Ovary (tissue), 10 donors: ENCODE measurements at places on chromosomes 6 and 20.

GRCh38 chr6:4365686-4366085 is 230.3 kb upstream of the ECI2 start:
- H3K4me1 ChIP-seq: no peaks in the 10 kb centered on the region
- no peak overlapping the region for H3K4me3 ChIP-seq
- DNase-seq: no peak
- no peak overlapping the region for H3K27ac ChIP-seq

- H3K27me3 ChIP-seq: no peaks in the 10 kb centered on the region
- H3K4me1 ChIP-seq: peaks cover 3% of the 10 kb centered on the region
- DNase-seq: no peak
- no peak overlapping the region for H3K27ac ChIP-seq
- H3K4me3 ChIP-seq: no peak overlapping the region
- no peaks in the 10 kb centered on the region for H3K36me3 ChIP-seq
These were observed 10.5 kb downstream of the SYTL3 start for GRCh38 chr6:158660333-158660754.

- H3K27ac ChIP-seq: no peak overlapping the region
- no peaks in the 10 kb centered on the region for H3K27me3 ChIP-seq
- no peaks in the 10 kb centered on the region for H3K4me1 ChIP-seq
- no peak for DNase-seq
- H3K4me3 ChIP-seq: no peak overlapping the region
These were observed 621.9 kb upstream of the CITED2 start for GRCh38 chr6:139996253-139996834.

DNA sequence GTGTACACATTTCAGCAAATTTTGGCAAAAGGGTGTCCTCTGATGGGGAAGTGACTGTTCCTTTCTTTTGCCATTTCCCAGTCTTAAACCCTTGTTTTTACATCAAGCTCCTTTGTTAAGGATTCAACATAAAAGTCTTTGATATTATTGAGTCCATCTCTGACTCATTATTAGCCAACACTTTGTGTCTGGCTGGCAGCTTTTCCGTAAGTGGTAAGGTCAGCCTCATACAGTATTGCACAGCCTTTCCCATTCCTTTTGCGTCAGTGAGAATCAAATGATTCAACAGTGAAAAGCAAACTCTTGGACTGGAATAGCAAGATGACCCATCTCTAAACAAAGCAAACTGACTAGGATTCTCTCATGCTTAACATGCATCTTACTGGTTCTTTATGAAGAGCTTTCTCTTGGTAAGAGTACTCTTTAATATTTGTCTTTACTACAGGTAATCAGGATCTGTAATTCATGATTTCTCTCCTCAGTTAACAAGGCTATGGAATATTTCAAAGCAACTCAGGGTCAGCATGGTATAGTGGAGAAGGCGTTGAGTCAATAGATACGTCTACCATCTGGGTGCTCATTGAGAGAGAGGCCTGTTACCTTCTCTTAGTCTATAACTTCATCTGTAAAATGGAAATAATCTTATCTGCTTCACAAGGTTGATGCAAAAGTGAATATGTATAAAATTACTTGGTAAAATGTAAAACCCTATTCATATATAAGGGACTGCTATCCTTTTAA is 183.6 kb downstream of the PRL start:
- H3K36me3 ChIP-seq: no peaks in the 10 kb centered on the region
- DNase-seq: peak; percentile 63
- no peaks in the 10 kb centered on the region for H3K27me3 ChIP-seq
- H3K4me1 ChIP-seq: peaks cover 4% of the 10 kb centered on the region
- no peak overlapping the region for H3K4me3 ChIP-seq

DNA sequence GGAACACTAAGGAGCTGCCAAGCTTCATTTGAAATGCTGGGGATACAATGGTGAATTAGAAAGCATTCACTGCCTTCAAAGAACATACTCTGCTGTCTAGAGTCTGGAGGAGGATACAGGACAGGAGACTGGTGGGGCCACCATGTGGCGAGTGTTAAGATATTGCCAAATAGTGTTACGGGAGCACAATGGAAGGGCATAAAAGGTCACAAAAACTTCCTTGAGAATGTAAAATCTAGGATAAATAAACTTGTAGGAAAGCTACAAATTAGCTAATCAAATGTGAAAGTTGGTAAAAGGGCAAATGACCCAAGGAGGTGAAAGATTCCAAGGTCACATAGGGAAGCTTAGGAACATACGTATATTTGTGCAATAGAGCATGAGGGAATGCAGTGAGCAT is 271.7 kb downstream of the RFPL4B start:
- H3K4me3 ChIP-seq: no peak overlapping the region
- no peaks in the 10 kb centered on the region for H3K36me3 ChIP-seq
- H3K27me3 ChIP-seq: no peaks in the 10 kb centered on the region
- DNase-seq: peak; percentile 37

GRCh38 chr6:69913361-69913760 is 47.0 kb downstream of the COL19A1 start:
- H3K27ac ChIP-seq: no peak overlapping the region
- no peaks in the 10 kb centered on the region for H3K4me1 ChIP-seq
- no peaks in the 10 kb centered on the region for H3K36me3 ChIP-seq
- H3K4me3 ChIP-seq: no peak overlapping the region
- no peak for DNase-seq

- H3K4me1 ChIP-seq: peaks cover 11% of the 10 kb centered on the region
- no peaks in the 10 kb centered on the region for H3K27me3 ChIP-seq
- H3K27ac ChIP-seq: no peak overlapping the region
- H3K36me3 ChIP-seq: no peaks in the 10 kb centered on the region
These were observed 18.4 kb downstream of the DLL1 start for GRCh38 chr6:170272341-170273065.

DNA sequence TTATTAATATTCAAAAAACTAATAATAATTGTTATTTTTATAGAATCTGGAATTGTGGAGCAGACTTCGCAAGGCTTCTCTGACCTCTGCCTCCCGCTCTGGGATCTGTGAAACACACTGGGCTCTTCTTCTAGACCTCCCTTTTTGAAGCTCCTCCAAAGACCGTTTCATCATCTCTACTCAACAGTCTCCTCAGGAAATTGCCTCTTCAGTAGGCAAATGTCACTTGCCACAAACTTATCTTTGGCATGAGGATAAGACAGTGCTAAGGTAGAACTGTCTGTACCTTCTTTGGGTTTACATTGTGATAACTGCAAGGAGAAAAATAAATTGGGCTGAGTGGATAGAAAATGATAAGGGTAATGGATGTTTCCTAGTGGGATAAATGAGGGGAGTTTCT is 2.3 kb upstream of the MAS1L start:
- no peak for DNase-seq
- no peaks in the 10 kb centered on the region for H3K27me3 ChIP-seq
- no peaks in the 10 kb centered on the region for H3K36me3 ChIP-seq
- H3K27ac ChIP-seq: no peak overlapping the region
- no peak overlapping the region for H3K4me3 ChIP-seq
- no peaks in the 10 kb centered on the region for H3K4me1 ChIP-seq

DNA sequence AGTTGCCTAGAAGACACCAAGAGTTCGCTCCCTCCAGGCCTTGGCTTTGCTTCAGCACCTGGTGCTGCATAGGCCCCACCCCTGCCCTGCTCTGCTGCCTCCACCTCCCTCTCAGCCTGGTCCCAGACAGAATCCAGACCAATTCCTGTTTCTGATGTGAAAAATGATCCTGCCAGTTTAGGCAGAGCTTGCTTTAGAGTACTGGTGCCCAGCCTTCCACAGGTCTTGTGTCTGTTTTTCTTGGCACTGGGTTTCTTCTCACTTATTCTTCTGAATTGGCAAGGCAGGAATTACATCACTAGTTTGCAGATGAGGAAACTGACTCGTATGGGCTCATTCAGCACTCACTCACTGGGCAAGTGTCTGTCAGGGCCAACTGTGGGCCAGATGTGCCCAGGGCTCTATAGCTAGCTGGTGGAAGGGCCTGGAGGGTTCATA is 53.0 kb downstream of the HLA-A start:
- H3K4me1 ChIP-seq: no peaks in the 10 kb centered on the region
- H3K4me3 ChIP-seq: no peak overlapping the region
- H3K27ac ChIP-seq: no peak overlapping the region
- DNase-seq: no peak

DNA sequence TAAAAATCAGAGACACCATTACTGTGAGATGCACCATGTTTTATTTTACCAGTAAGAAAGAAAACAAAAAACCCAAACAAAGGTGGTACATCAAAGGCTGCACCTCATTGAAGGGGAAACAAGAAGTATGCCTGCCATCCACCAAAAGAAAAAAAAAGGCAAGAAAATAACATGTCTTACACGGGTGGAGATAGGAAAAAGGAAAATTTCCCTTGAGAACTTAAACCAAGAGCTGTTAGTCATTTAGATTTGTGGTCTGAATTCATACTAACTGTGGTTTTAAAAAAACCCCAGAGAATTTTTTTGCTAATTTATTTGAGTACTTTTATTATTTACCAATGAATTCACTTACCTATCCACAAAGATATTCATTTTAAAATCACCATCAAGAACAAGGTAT is 144.0 kb downstream of the LRRC1 start:
- peaks cover 4% of the 10 kb centered on the region for H3K4me1 ChIP-seq
- H3K4me3 ChIP-seq: no peak overlapping the region
- H3K27me3 ChIP-seq: no peaks in the 10 kb centered on the region
- no peak overlapping the region for H3K27ac ChIP-seq
- no peaks in the 10 kb centered on the region for H3K36me3 ChIP-seq
- no peak for DNase-seq

GRCh38 chr20:2521369-2522305 is 12.9 kb upstream of the ZNF343 start:
- H3K4me3 ChIP-seq: no peak overlapping the region
- no peaks in the 10 kb centered on the region for H3K4me1 ChIP-seq
- no peaks in the 10 kb centered on the region for H3K27me3 ChIP-seq
- H3K27ac ChIP-seq: no peak overlapping the region

- no peaks in the 10 kb centered on the region for H3K27me3 ChIP-seq
- DNase-seq: no peak
- H3K4me1 ChIP-seq: no peaks in the 10 kb centered on the region
- H3K4me3 ChIP-seq: no peak overlapping the region
These were observed 556.6 kb upstream of the CDH4 start for GRCh38 chr20:60695226-60696000.

DNA sequence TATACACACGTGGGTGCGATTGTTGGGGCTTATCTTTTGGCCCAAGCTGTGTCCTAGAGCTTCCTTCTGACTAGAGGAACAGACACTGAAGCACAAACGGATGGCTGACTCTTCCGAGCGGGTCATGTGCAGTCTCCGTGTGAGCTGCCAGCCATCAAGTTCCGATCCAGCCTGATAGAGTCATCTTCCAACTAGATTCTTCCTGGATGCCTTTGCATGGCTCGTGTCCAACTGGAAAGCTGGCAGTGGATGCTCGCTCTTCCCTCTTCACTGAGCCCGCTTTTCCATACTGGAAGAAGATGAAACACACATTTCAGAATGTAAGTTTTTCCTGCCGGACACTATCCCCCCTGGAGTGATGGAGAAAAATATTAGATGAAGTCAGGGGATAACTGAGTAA is 148.1 kb downstream of the SCML4 start:
- DNase-seq: no peak
- no peaks in the 10 kb centered on the region for H3K27me3 ChIP-seq
- H3K36me3 ChIP-seq: no peaks in the 10 kb centered on the region
- no peak overlapping the region for H3K27ac ChIP-seq
- H3K4me3 ChIP-seq: no peak overlapping the region
- H3K4me1 ChIP-seq: peaks cover 3% of the 10 kb centered on the region

DNA sequence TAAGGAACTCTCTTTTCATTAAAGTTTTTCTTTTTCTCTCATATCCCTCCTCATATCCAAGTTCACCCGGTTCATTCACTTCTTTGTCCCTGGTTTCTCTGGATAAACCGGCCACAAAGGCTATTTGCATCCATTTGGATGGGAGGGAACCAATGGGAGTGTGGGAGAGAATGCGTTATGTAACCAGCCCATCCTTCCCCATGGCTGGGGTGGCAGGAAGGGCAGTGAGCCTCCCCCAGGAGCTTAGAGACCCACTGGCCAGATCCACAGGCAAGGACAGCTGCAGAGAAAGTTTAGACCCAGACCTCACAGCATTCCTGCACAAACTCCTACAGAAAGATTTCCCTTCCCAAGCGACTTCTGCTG is 10.7 kb downstream of the CASS4 start:
- no peak for DNase-seq
- peaks cover 7% of the 10 kb centered on the region for H3K4me1 ChIP-seq
- no peak overlapping the region for H3K4me3 ChIP-seq
- no peaks in the 10 kb centered on the region for H3K27me3 ChIP-seq
- no peaks in the 10 kb centered on the region for H3K36me3 ChIP-seq
- H3K27ac ChIP-seq: no peak overlapping the region

DNA sequence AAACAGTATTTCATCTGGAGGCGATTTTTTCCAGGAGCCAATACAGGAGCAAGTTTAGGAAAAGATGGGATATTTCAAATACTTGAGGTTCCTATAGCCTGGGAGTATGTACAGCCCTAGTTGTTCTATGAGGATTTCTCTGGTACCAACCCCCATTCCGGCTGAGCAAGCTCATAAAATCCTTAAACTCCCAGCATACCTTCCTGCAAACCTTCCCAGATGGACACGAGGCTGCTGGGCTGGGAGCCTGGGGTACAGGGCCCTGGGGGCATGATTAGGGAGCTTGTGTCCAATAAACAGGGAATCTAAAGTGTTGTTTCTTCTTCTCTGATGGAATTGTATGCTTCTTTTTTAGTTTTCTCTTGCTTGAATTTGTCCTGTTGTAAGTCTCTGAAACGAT is 1.5 kb downstream of the PRRC2A start:
- no peaks in the 10 kb centered on the region for H3K27me3 ChIP-seq
- DNase-seq: no peak
- no peaks in the 10 kb centered on the region for H3K36me3 ChIP-seq
- peak overlapping the region; percentile 82 for H3K4me3 ChIP-seq
- peaks cover 1% of the 10 kb centered on the region for H3K4me1 ChIP-seq
- H3K27ac ChIP-seq: no peak overlapping the region

- H3K36me3 ChIP-seq: no peaks in the 10 kb centered on the region
- H3K27ac ChIP-seq: no peak overlapping the region
- no peaks in the 10 kb centered on the region for H3K4me1 ChIP-seq
- no peak overlapping the region for H3K4me3 ChIP-seq
These were observed 225.1 kb downstream of the TBX18 start for GRCh38 chr6:84539122-84539856.

DNA sequence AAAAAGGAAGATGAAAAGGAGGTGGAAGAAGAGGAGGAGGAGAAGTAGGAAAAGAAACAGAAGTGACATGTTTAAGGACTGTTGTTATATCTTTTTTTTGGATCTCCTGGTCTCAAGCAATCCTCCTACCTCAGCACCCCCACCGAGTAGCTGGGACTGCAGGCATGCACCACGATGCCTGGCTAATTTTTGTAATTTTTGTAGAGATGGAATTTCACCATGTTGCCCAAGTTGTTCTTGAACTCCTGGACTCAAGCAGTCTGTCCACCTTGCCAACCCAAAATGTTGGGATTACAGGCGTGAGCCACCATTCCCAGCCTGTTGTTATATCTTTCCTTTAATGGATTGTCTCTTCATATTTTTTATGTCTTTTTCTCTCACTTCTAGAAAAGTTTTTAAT is 19.5 kb upstream of the BCLAF1 start:
- no peaks in the 10 kb centered on the region for H3K36me3 ChIP-seq
- DNase-seq: no peak
- H3K4me1 ChIP-seq: no peaks in the 10 kb centered on the region
- no peaks in the 10 kb centered on the region for H3K27me3 ChIP-seq
- no peak overlapping the region for H3K27ac ChIP-seq
- no peak overlapping the region for H3K4me3 ChIP-seq
